Left ventricle myocardium superior (tissue), 1 donor: ENCODE measurements at places on chromosomes 3 and 15. TPM values are rescaled to one million over a fixed set of nuclear protein-coding genes. Genes with fewer than 3 reads are reported as not detected.
A peak's percentile ranks its signal among the peaks of the same experiment; 100 is the strongest.

DNA sequence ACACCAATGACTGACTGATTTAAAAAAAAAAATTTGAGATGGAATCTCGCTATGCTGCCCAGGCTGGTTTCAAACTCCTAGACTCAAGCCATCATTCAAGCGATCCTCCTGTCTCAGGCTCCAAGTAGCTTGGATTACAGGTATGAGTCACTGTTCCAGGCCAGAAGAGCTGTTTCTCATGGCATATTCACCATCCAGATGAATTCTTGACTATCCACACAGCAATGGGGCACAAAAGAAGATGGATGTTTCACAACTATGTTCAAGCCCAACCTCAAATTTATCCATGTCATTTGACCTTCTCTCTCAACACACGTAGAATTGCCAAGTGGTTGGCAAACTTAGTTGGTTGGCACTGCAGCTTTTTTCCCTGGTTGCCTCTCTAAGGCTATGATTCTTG is 40.6 kb downstream of the PRICKLE2 start:
- DNase-seq: no peak

- no peak for DNase-seq
Measured at GRCh38 chr3:167662919-167663400, 9.2 kb upstream of the WDR49 start.

DNA sequence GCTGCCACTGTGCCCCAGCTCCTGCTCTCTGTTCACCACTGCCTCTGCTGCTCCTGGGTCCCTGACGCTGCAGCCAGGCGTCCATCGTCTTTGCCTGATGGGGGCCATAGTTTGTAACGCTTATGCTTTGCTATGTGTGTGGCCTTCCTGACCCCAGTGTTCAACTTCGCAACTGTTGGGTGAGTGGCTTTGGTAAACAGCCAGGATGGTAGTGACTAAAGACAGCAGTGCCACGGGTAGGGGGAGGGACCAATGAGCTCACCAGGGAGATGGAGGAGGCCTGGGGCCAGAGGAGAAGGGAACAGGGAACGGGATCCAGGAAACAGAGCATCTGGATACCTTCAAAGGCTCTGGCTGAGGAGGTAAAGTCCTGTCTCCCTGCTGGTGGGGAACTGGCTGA is 75.9 kb upstream of the ALDH1L1 start:
- DNase-seq: no peak

- no peak for DNase-seq
Measured at GRCh38 chr15:100780208-100780800, 99.3 kb upstream of the ALDH1A3 start.

- DNase-seq: no peak
Measured at GRCh38 chr15:32682977-32683630, 34.7 kb upstream of the GREM1 start.

GRCh38 chr3:146502887-146503460 is 33.6 kb upstream of the PLSCR2 start:
- DNase-seq: no peak

DNA sequence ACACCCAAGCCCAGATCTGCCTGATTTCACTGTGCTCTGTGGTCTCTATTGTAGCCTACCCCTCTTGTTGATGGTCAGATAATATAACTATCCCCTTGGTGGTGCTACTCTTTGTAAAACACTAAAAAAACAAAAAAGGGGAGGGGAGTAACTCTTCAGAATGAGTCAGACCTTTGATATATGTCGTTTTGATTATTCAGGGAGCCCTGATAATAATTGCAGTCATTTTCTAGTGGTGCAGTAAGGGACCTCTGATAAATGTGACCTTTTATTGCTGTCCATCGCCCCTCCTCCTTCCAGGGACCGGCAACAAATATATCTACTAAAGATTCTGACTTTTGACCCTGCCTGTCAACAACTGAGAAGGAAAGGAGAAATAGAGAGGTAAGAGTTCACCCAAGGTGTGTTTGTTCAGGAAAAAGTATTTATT is 45.1 kb upstream of the MAGI1 start:
- DNase-seq: no peak

DNA sequence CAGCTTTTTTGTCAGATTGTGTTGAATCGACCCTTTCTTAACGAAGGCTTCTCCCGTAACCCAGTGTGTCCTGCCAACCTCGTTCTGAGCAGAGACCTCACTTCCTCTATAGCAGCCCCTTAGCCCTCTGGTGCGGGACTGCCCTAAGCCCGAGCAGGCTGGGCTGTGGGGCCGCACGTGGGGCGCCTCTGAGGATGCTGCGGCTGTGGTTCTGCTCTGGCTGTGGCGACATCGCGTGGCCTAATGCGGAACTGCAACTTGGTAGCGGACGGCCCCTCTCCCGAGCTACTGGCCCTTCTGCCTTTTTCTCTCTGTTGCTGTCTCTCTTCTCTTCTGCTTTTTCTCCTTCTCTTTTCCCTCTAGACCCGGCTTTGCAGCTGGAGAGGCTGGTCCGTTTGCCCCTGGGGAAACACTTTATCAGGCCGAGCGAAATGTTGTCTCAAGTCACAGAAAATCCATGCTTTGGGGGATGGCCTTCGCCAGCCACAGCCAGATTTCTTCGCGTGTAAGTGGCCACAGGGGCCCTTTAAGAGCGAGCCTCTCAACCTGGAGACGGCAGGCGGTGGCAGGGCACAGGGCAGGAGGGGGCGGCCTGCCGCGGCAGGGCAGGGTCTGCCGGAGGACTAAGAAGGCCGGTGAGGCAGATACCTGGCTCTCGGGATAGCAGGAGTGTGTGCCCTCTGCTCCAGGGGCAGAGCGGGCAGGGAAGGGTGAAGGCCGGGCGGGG is 19.4 kb upstream of the KIF23 start:
- peak; percentile 89 for DNase-seq

GRCh38 chr3:126424039-126424717 is 29.5 kb downstream of the CFAP100 start:
- DNase-seq: no peak

GRCh38 chr3:2635511-2635910 is 474.7 kb downstream of the IL5RA start:
- DNase-seq: no peak

ZBBX gene
- not detected for total RNA-seq

RRP9 gene
- total RNA-seq: 8.2 TPM

NANOGP8 gene
- total RNA-seq: not detected

ELL3 gene
- 1.3 TPM for total RNA-seq
